ENCODE measurements at places on chromosomes 1 and 21.

- DNase-seq, result no peak
These were observed 6.7 kb upstream of the TIE1 start for GRCh38 chr1:43293896-43294760.

DNA sequence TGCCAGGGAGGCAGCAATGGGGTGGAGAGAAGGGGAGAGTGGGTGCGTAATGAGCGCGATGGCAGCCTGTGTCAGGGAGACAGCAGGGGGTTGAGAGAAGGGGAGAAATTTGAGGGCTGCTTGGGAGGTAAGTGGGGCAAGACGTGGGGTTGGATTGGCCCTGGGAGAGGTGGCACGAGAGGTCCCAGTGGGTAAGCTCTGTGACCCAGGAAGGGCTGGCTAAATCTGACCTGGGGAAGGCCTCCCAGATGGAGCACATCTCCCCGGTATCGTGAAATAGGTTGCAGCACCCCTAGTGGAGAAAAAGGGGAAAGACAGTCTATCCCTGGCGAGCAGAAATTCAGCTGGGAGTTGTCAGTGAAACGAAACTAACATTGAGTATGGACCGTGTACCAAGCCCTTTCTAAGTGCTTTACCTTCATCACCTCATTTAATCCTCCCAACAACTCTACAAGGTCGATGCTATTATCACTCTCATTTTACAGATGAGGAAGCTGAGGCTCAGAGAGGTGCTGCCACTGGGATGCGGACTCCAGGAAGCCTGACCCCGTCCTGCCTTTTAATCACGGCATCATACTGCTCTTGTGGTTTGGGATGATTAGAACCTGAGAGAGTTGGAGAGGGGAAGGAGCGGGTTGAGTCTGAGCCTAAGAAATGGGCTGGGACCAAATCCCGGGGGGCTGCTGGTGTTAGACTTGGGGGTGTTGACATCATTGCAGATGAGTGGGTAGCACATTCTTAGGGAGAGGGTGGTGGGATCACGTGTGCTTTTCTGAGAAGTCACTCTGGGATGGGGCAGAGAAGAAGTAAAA lies 56.6 kb upstream of the RPL11 start:
- no peak for DNase-seq

GRCh38 chr1:50422946-50423669 lies at the start of gene DMRTA2:
Gene DMRTA2, minus strand, starts transcription at chr1:50423443. Its CDS starts 1,907 bp downstream, at chr1:50421536.
- no peak for DNase-seq

DNA sequence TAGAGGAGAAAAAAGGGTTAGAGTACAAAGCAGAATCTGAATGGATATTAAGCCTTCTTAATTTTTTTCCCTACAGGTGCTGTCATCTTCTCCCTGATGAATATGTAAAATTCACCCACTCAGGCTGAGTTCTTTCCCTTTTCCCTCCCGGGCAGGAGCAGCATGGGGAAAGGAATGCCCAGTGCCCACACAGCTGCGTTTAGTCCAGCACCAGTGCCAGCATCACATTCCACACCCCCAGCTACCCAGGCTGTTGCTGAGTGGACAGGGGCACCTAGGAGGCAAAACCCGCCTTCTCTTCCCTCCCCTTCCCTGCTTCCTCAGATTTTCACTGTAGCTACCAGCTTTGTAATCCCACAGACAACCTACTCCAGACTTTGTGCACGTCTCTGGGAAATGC lies 3.4 kb upstream of the CADM3 start:
- DNase-seq, result no peak

- DNase-seq, result no peak
These were observed 96.1 kb downstream of the TRABD2B start for GRCh38 chr1:47901001-47901575.

DNA sequence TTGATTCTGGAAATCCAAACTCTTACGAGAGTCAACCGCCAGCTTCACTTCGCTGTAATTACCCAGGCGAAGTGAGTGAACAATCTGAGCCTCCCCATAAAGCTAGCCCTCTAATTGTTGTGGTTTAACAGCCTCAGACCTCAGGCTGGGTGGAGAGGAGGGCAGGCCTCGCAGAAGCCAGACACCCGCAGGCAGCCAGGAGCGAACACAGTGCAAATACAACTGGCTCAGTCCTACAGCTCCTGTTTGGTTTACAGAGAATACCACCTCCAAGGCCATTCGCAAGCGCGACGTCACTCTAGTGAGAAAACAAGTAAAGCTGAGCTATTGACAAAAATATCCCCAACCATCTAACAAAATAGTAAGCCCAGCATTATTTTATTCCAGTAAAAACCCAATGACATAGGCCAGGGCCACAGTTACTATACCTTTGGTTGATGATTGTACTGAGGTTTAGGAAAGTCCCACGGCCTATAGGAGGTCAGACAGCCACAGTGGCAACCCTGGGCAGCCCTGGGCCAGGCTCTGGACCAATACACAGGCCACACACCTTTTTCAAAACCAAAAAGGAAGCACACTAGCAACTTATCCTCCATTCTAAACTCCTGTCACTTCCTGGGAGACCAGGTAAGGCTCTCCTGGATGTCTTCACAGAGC lies 163.3 kb downstream of the ETS2 start:
- no peak for DNase-seq

GRCh38 chr1:4517186-4517954 lies 137.0 kb upstream of the AJAP1 start:
- DNase-seq, result no peak

- no peak for DNase-seq
These were observed 28.4 kb downstream of the ZNF281 start for GRCh38 chr1:200381256-200381984.

DNA sequence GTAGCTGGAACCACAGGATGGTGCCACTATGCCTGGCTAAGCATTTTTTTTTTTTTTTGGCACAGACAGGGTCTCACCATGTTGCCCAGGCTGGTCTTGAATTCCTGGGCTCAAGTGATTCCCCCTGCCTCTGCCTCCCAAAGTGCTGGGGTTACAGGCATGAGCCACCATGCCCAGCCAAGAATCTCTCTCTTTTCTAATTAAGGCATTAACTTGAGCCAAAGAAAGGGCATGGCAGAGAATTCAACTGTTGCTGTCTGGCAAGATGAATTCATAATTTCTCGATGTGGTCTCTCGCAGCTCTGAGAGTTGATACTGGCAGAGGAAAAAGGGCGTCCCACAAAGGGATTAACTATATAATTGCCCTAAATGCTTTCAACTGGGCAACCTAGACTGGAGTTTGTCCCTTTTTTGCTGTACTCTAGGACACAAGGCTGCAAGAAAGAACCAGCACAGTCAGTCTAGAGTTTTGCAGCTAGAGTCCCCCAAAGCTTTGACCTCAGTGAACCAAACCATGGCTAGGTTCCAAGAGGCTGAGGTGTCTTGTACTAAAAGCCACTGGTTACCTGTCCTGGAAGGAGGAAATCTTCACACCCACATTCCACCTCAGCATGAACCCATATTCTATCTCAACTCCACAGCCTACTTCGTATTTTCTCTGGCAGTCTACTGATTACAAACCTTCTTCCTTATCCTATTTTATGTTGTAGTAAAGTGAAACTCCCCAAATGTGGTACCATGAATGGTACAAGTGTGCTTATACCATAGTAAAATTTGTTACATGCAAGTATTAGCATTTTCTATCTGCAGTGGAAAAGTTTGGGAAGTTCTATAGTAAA lies 51.2 kb downstream of the OPTC start:
- no peak for DNase-seq

DNA sequence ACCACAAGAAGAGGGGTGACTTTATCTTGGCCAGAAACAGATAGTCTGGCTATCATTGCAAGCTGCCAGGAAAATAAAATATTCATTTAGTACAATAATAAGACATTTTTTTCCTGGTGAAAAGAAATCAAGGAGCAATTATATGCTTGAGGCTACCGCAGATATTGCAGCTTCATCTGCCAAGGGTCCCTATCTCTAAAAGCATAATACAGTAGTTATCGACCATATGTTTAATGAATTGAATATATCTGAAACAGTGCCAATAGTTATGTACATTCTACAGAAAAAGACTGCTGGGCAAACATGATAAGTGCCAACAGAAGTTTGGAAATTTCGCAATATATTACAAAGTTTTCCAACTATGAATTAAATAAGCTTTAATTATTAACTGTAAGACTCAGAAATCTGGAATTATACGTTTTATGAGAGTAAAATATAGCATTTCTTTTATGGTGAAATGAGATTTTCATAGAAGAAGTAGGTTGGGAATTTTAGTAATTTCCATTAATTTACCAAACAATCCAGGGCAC lies 561.1 kb upstream of the ZP4 start:
- no peak for DNase-seq

DNA sequence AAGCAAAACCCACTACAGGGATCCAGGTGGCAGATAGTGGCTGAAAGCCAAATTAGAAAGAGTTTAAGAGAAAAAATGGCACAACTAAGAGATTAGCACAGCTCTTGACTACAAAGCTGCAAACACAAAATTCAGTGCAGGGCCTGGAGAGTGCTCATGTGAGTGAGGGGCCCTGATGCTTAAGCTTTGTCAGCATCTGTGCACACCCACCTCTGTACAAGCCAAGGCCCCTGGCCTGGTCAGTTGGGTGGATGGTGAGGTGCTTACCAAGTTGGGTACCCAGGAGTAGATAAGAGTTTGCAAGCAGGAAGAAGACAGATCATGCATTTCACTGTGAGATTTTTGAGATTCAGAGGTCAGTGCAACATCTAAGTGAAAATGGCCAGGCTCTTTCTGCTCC lies 62.7 kb upstream of the ATP1B1 start:
- no peak for DNase-seq

DNA sequence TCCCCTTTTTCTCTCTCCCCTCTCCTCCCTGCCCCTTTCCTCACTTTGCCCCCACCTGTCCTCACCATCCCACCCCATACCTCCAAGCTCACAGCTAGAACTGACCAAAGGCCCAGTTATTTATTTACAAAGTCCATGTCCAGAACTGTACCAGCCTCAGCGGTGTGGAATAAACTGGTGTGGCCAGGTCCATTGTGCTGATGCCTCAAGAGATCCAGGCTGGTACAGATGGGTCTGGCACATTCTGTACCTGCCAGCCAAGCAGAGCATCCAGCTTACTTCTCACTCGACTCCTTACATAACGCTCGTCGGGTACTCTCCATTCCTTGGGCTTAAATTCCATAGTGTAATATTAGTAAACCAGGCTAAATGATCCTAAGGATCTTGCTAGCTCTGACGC lies 11.8 kb downstream of the PDZK1IP1 start:
- DNase-seq, result no peak

DNA sequence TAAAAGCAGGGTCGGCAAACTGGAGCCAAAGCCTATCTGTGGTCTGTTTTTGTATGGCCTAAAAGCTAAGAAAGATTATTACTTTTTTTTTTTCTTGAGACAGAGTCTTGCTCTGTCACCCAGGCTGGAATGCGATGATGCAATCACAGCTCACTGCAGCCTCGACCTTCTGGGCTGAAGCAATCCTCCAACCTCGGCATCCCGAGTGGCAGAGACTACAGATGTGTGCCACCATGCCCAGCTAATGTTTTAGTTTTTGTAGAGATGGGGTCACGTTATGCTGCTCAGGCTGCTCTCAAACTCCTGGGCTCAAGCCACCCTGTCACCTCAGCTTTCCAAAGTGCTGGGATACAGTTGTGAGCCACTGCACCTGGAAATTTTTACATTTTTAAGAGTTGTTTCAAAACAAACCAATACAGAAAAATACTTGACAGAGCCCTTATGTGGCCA lies 6.5 kb upstream of the GLRX2 start:
- DNase-seq, result no peak

GRCh38 chr21:46071082-46071481 lies 26.8 kb upstream of the COL6A2 start:
- DNase-seq, result no peak

- DNase-seq, result no peak
These were observed 6.4 kb downstream of the PPP2R5A start for GRCh38 chr1:212291505-212292134.

- DNase-seq, result no peak
These were observed 109.6 kb downstream of the VPS13D start for GRCh38 chr1:12339396-12339795.

- no peak for DNase-seq
These were observed 574.6 kb downstream of the LMO4 start for GRCh38 chr1:87903242-87903641.

DNA sequence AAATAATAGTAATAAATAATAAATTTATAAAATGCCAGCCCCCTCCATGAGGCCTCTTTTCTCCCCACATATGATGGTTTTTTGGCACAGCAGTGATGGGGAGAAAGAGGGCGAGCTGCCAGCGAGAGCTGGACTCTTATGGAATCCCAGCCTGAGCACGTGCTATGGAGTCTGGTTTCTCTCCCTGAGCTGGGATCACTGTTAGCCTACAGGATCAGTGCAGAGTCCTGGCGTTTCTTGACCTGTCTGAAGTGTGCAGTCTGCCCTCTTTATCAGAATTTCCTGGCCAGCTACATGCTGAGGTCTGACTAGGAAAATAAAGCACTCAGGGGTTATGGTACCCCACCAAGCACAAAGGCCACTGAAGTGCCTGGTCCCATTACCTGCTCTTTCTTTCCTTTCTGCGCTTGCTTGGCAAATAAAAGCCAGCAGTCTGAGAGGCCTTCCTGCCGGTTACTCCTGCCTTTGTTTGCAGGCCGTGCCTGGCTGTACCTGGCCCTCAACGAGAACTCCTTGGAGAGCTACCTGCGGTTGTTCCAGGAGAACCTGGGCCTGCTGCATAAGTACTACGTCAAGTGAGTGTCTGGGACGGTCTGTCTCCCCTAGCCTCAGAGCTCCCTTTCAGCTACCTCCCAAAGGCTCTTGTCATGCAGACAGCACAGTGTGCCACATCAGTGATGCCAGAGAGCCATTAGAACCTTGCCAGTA lies 18.5 kb upstream of the SLC25A34 start:
- no peak for DNase-seq

DNA sequence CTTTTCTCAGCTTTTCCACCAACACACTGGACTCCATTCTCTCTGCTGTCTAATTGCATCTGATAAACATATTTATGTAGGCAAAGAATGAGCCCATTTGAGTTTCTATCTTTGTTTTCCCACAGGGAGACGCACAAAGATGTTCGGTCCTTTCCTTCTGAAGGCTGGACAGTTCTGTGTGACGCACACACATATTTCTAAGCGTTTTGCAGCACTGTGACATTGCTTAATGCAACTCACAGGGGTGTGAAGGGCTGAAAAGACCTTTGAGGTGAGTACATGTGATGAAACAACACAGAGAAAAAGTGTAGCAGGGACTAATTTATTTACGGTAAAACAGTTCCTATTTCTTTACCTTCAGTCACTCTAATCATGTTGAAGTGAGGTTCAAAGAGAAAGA lies 323.1 kb upstream of the RUNX1 start:
- DNase-seq, result no peak

DNA sequence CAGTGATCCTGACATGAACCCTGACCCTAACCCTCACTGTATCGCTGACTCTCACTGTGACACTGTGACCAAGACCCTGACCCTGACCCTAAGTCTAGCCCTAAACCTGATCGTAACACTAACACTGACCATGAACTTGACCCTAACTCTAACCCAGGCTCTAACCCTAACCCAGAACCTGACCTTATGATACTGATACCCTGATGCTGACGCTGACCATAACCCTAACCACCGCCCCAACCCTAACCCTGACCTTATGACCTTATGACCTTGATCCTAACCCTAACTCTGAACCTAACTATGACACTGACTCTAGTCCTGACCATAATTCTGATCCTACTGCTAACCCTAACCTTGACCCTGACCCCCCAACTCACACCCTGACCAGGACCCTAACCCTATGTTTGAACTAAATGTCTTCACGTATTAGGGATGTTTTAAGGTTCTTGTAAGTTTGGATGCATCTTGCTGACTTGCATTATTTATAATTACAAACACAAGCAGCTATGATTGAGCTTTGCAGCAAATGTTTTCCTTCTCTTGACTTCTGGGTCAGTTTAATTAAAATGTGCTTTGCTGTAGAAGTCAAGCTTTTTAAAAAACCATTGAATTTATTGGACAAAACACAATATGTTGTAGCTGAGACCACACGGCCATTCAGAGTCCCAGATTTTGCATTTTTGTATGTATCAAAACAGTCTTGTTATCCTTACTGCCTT lies 23.9 kb upstream of the PRSS38 start:
- DNase-seq, result no peak

Measured in suprapubic skin (tissue), 4 donors.